Activated CD8-positive, alpha-beta memory T cell treated with anti-CD3 and anti-CD28 coated beads for 1 hour (primary cell): ENCODE measurements at places on chromosomes 16 and 17.

GRCh38 chr17:12896180-12896785 is 107.0 kb downstream of the ARHGAP44 start:
- no peak for DNase-seq

GRCh38 chr16:21719283-21719682 is 55.5 kb downstream of the OTOA start:
- DNase-seq = no peak

DNA sequence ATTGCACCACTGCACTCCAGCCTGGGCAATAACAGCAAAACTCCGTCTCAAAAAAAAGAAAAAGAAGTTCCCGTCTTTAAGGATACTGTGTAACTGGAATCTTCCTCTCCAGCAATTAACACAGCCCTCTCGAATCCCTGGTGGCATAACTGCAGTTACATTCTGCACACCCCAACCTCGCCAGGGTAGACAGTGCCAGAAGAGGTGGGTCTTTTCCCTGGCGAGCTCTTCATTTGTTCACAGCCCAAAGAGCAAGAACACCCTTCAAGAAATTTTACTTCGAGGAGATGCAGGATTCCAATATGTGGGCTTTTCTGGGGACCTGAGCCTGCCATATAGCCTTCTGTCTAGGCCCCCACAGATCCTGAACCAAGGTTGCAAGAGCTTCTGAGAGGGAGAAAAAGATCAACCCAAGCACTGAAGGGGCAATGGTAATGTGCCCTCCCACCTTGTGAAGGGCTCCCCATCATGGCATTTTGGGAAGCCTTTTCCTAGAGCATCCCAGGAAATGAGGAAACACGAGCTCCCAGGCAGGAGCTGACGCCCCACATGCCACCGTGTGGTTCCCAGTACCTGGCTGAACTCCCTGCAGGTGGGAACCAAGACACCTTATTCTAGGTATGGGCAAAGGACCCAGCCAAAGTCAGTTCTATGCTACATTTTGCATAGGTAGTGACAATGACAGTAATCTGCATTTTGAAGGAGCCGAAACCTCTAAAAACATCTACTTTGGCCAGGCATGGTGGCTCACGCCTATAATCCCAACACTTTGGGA is 26.9 kb downstream of the TK2 start:
- DNase-seq = no peak

DNA sequence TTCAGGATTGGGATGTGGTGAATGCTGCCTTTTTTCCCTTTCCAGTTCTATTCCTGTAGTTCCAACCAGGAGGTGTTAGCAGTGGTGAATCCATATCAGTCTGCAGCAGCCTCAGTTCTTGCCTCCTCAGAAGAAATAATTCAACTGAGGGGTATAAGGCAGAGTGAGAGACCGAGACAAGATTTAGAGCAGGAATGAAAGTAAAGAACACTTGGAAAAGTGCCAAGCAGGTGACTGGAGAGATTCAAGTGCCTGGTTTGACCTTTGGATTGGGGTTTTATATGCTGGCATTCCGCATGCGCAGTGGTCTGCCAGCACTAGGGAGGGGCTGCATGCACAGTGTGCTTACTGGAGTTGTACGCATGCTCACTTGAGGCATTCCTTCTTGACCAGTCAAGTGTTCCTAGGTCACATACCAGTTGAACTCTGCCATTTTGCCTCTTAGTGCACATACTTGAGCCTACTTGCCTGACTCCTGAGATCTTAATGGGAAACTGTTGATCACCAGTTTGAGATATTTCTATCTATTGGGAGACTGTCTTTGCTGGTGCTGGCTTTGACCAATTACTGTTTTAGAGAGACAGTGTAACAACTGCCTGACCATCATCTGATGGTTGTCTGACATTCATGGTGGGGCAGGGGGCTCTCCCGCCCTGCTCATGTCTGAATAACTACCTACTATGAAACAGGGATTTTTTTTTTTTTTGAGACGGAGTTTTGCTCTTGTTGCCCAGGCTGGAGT is 680 bp upstream of the CCL15 start:
- DNase-seq = no peak

DNA sequence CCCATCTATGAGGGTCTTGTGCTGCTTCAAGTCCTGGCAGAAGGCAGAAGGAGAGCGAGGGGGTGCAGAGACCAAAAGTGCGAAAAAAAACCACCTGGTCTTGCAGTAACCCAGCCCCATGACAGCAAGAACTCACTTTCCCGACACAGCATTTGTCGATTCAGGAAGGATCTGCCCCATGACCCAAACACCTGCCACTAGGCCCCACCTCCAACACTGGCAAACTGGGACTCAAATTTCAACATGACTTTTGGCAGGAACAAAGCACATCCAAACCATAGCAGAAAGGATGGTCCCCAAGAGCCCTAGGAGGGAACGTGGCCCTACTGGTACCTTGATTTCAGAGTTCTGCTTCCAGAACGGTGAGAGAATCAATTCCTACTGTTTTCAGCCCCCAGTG is 34.7 kb upstream of the KLHDC4 start:
- no peak for DNase-seq

GRCh38 chr16:19842426-19843157 is 42.1 kb downstream of the GPRC5B start:
- DNase-seq = no peak

- no peak for DNase-seq
These were observed 1.7 kb downstream of the JPH3 start for GRCh38 chr16:87603684-87604633.

DNA sequence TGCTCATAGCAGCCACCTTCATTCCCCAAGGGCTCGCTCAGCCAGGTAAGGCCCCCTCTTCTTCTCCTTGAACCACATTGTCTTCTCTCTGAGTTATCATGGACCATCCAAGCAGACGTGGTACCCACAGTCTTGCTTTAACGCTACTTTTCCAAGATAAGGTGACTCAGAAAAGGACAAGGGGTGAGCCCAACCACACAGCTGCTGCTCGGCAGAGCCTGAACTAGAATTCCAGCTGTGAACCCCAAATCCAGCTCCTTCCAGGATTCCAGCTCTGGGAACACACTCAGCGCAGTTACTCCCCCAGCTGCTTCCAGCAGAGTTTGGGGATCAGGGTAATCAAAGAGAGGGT is 272 bp downstream of the CCL2 start:
- DNase-seq = no peak

- no peak for DNase-seq
These were observed 7.9 kb downstream of the TAF15 start for GRCh38 chr17:35817196-35817595.

DNA sequence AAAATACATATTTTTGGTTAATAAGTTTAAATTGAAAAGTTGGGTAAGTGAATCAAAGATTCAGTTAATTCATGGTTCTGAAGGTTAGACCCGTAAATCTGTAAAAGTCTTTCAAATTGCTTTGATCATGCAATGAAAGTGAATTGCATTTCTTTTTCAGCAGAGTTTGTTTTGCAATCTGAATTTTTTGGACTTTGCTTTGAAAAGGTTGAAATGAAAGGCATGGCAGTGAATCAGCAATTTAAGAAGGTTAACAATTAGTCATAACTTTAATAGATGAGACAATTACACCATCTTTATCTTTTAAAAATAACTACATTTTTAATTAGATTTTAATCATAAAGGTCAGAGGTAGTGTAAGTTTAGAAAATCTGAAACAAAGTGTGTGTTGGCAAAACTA is 310.9 kb upstream of the KCNJ16 start:
- no peak for DNase-seq

- no peak for DNase-seq
These were observed 8.1 kb downstream of the SLC5A11 start for GRCh38 chr16:24853830-24854229.

- DNase-seq = no peak
These were observed 1.6 kb downstream of the OSGIN1 start for GRCh38 chr16:83954577-83955016.

- DNase-seq = no peak
These were observed 22.3 kb downstream of the GAN start for GRCh38 chr16:81337097-81337496.

DNA sequence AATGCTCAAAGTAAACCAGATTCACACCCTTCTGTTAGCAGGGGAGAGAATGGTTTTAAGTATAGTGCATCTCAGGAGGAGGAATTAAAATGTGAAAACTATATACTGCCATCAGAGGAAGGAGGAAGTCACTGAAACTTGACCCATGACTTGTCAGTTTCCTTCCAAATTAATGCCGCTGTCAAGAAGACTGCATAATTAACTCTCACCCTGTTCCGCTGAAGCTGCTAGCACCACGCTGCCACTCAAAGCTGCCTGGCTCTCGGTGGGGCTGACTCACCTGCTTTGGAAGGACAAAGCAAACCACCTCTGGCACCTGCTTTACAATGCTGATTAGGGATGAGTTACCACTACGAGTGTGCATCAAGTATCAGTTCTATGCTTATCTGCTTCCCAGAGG is 37.8 kb upstream of the ULK2 start:
- DNase-seq = no peak

GRCh38 chr17:58666858-58667267 is 25.0 kb downstream of the TEX14 start:
- peak; percentile 5 for DNase-seq

GRCh38 chr16:87358250-87358649 is 25.3 kb downstream of the FBXO31 start:
- DNase-seq = no peak

- DNase-seq = no peak
These were observed 32.8 kb downstream of the MARVELD3 start for GRCh38 chr16:71658771-71659170.

DNA sequence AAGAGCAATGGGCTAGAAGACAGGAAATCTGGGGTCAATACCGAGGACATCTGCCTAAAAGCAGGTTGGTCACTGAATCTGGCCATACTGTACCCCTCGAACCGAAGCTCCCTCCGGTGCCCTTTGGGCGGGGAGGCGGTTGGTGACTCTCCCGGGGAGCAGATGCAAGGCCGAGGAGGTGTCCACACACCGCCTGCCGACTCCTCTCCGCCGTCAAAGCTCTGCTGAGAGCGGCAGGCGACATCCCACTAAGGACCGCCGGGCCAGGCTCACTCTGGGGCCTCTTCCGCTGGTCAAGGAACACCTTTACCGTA is 458 bp downstream of the ZNF200 start:
- DNase-seq = no peak

DNA sequence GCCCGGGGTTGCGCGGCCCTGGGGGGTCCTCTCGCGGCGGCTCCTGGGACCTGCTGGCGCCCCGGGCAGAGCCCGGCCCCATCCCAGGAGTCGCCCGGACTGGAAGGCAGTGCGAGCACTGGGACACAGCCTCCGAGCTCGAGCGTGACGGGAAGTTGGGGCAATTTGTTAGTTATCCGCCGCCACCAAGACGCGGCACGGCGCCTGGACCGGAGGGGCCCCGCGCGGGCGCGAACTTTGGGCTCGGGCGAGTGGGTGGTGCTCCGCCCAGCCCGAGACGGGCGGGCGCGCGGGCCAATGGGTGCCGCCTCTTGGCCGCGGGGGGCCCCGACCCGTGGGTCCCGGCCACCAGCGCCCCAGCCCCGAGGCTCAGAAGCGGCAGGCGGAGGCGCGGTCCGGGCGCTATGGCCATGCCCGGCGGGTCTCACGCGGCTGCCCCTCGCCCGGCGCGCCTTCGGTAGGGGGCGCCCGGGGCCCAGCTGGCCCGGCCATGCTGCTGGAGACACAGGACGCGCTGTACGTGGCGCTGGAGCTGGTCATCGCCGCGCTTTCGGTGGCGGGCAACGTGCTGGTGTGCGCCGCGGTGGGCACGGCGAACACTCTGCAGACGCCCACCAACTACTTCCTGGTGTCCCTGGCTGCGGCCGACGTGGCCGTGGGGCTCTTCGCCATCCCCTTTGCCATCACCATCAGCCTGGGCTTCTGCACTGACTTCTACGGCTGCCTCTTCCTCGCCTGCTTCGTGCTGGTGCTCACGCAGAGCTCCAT is at the start of gene ADORA2B:
ADORA2B (plus strand) TSS at position 372 of the 768 bp plus-strand sequence; CDS start at position 491, 119 bp downstream.
- no peak for DNase-seq

GRCh38 chr17:36070427-36070826 is 6.4 kb downstream of the CCL18 start:
- no peak for DNase-seq

GRCh38 chr16:8887952-8888560 is 5.9 kb downstream of the LITAFD start:
- no peak for DNase-seq

- no peak for DNase-seq
These were observed 164.0 kb downstream of the RGS9 start for GRCh38 chr17:65301184-65301583.

- no peak for DNase-seq
These were observed 38.4 kb downstream of the BPTF start for GRCh38 chr17:67863624-67864247.

- no peak for DNase-seq
These were observed 15.9 kb downstream of the KPNB1 start for GRCh38 chr17:47665655-47666054.

DNA sequence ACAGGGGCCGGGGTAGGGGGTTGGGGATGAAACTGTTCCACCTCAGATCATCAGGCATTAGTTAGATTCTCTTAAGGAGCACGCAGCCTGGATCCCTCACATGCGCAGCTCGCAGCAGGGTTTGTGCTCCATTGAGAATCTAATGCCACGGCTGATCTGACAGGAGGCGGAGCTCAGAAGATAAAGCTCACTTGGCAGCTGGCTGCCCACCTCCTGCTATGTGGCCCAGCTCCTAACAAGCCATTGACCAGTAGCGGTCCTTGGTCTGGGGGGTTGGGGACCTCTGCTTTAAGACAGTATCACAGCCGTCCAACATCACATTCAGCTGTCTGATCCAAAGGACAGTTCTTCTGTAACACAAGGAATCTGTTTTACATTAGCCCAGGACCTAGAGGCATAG is 62.5 kb downstream of the SLC39A11 start:
- DNase-seq = no peak

GRCh38 chr16:66953462-66954096 is 7.5 kb upstream of the CES3 start:
- no peak for DNase-seq

- DNase-seq = no peak
These were observed 179.3 kb upstream of the CIBAR2 start for GRCh38 chr16:85291302-85292148.

GRCh38 chr17:5711344-5711743 is 127.0 kb upstream of the NLRP1 start:
- DNase-seq = no peak

DNA sequence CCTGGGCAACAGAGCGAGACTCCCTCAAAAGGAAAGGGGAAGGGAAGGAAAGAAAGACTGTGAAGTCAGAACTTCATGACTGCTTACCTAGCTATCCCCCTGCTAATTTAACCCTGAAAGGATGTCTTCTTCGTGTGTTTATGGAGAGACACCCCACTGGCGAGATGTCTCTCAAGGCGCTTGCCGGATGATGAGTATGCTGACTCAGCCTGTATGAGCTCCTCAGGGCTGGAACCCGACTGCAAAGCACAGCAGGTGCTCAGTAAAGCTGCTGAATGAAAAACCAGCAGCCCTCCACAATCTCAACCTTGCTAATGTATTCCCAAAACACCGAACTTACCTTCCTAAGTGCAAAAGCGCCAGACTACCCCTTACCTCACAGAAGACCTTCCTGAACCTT is 2.3 kb downstream of the ANKFY1 start:
- no peak for DNase-seq

DNA sequence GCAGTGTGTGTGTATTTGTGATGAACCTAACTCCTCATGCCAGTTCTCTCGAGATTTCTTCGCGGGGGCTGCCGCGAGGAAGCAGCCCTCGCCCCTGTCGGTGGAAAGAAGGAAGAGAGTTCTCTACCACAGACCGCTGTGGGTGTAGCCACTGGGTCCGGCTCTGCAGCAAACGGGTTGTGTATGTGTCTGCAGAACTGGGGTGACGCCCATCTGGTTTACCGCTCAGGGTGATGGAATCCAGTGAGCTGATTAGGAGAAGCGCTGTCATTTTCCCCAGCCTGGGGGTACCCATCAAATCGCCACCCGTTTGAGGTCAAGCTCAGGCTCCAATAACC is 7.7 kb downstream of the CORO6 start:
- peak; percentile 49 for DNase-seq
